ENCODE measurements at places on chromosomes 13 and 19.

GRCh38 chr19:34979819-34980640 is 16.0 kb upstream of the ZNF792 start:
- DNase-seq, result no peak

GRCh38 chr13:45224176-45224575 is 23.3 kb upstream of the KCTD4 start:
- no peak for DNase-seq

DNA sequence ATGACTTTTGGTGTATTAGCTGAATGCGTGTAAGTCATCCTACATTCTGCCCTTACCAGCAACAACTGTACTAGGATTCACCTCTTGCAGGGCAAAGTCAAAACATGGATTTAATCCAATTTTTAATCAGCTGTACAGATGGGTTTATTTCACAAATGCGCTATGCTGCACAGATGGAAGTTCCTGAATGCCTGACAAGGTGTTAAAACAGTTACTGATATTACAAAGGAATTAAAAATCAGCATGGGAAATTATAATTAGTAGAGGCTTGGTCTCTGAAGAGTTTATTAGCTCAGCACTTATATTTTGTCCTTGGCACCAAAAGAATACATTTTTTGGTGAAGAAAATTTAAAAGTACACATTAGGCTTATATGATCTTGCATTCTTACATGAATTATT is 448.9 kb downstream of the PCDH9 start:
- DNase-seq, result no peak

GRCh38 chr13:75901501-75901900 is 265.4 kb downstream of the LMO7 start:
- DNase-seq, result no peak

DNA sequence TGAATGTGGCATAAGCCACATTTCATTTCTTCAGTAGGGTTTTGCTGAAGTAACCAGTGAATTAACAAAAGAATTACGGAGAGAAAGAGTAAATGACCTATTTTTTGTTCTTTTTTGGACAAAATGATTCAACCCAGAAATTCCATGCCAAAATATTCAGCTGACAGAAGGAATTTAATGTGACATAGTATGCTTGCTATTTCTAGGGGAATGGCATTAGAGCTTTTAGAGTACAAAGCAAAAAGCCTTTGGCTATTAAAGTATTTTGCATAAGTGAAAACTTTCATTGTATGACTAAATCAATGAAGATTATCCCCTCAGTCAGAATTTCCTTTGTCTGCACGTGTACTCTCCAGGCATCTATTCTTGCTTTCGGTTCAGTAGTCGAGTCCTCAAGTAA is 465.3 kb downstream of the COG6 start:
- no peak for DNase-seq

DNA sequence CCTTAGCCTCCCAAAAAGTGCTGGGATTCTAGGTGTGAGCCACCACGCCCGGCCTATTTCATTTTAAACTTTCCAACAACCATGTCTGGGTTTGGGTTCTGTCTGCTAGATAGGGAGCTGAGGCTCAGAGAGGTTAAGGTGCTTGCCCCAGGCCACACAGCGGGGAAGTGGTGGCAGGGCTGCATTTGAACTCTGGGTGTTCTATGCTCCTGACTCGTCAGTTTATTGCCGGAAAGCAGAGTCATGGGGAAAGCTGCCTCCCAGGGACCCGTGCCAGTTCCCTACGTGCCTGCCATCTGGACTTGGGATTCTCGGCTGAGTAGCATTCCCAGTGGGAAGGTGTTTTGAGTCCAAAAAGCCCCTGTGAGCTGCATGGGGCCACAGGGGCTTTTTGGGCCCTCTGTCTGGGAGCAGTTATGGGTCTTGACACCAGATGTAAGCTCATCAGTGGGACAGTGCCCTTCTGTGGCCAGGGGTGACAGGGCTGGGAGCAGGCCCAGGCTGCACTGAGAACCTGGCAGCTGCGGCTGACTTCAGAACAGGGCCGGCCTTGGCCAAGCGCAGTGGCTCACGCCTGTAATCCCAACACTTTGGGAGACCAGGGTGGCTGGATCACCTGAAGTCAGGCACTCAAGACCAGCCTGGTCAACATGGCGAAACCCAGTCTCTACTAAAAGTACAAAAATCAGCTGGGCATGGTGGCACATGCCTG is 10.9 kb downstream of the RFX1 start:
- DNase-seq, result no peak

DNA sequence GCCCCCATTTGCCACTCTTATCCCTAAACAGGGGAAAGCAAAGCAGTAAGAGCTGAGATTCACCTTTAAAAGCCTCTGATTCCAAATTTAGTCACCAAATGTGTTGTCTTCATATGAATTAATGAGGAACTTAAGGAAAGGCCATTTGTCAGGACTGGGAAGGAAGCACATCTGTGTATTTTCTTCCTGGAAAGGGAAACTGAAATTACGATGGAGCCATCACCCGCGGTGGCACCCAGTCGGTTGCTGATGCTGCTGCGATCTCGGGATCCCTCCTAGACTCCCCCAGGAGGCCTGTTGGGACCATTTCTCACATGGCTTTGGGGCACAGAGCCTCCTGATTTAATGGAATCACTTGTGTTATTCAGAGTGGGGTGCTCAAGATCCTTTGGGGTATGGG is 7.4 kb upstream of the IL4I1 start:
- no peak for DNase-seq

GRCh38 chr13:50187352-50188029 is 172.2 kb downstream of the KCNRG start:
- DNase-seq, result no peak

GRCh38 chr13:54165581-54166215 is 1137.1 kb downstream of the OLFM4 start:
- DNase-seq, result no peak

DNA sequence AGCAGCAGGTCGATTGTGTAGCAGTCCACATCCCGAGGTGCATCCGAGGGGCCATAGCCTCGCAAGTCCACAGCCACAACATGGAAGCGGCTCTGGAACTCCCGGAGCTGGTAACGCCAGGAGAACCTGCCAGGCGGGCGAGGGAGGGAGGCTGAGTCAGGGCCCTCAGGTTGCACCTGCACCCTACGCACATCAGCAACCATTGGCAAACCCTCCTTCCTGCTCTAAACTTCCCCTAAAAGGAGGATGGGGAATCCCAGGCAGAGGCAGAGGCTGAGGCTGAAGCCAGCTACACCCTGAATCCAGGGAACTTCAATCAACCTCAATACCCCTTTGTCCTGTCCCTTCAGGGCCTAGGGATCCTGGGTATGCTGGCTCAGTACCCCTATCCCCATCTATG is 977 bp downstream of the EPHX3 start:
- no peak for DNase-seq

- peak; percentile 98 for DNase-seq
Measured at GRCh38 chr19:49987159-49987698, 26.3 kb upstream of the SIGLEC11 start.

- DNase-seq, result no peak
Measured at GRCh38 chr13:113882267-113882630, 18.4 kb upstream of the GAS6 start.

- no peak for DNase-seq
Measured at GRCh38 chr19:38920602-38921419, 8.8 kb upstream of the CCER2 start.

GRCh38 chr13:45966715-45967114 is 85.8 kb downstream of the ZC3H13 start:
- DNase-seq, result no peak

- DNase-seq, result no peak
Measured at GRCh38 chr13:74145249-74145975, 11.2 kb upstream of the KLF12 start.

DNA sequence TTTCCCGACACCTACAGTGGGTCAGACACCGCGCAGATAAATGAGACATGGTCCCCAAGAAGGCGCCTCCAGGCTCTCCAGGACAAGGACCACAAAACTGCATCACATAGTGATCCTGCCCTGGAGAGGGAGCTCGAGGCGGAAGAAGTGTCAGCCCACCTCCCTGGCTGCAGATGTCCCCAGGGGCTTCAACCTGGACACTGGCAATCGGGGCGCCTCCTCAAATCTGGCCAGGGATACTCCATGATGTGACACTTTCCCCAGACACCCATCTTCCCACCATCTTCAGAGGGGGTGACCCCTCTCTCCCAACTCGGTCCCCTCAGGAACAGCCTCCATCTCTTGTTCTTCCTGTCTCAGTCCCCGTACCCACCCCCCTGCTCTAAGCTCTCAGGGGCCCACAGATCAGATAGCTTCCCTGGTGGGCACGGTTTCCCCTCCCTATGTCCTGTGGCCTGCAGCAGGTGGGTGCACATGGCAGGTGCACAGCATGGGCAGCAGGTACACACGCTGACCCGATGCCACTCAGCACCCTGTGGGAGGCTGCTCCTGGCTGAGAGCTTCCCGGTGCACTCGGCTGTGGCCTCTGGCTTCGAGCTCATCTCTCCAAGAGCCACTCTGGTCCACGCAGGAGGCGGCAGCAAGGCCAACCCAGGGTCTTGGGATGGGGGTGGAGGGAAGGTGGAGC is 61.2 kb downstream of the PEPD start:
- no peak for DNase-seq

DNA sequence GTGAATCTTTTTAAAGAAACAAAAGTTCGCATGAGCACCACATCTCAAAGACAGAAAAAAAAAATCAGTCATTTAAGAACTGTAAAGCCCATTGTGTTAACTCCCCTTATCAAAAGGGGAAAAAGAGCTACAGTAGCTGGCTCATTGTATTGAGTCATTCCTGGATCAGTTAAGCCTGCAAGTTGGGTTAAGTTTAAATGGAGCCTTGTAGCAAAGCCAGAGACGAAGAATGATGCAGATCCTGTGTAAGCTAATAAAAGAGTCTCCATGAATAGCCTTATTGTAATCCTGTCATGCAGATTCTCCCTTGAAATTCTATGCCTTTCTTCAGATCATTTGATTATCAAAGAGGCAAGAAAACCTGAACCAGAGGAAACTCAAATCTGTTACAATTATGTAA is 83.8 kb downstream of the CRYL1 start:
- DNase-seq, result no peak

DNA sequence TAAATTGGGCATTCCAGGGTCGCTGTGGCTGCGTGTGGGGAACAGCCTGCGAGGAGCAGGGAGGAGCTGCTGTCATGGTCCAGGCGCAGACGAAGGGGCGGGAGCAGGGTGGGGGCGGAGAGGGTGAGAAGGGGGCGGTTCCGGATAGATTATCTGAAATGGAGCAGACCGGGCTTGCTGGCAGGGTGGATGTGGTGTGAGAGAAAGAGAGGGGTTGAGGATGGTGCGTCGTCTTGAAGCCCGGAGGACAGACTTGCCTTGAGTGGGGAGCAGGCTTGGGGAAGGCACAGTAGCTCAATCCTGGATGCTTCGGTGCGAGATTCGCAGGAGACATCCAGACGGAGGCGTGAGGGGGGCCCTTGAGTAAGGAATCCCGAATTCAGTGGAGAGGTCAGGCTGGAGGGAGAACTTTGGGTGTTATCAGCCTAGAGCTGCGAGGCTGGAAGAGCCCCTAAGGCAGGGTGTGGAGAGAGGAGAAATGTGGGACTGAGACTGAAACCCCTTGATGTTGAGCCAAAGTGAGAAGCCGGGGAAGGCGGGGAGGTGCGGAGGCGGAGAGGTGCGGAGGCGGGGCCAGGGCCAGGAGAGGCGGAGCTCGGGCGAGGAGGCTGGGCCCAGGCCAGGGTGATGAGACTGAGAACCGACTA is 40.6 kb downstream of the DPF1 start:
- peak; percentile 85 for DNase-seq

- DNase-seq, result no peak
Measured at GRCh38 chr13:27130979-27131623, 40.5 kb downstream of the USP12 start.

DNA sequence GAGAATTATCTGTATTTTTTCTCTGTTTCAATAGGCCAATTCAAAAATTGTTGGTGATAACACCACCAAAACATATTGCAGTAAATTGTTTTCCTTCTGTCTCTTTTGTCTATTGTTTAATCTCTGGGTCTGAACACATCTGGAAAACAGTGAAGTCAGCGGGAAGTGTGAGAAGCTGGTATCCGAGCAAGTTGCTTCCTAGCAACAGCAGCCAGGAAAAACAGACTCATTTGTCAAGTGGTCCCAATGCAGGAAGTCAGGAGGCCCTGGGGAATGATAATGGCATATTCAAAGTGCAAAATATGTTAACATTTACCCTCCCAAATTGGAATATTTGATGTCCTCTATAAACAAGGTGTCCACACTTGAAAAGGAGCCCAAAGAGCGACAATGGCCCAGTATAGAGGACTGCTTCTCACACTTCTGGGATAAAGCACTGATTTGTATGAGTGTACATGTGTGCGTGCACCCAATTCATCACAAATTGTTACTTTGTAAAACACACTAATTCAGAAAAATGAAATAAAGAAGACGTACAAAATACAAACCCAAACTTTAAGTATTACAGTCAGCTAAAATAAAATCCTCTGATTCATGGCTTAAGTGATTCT is 515.0 kb downstream of the TBC1D4 start:
- no peak for DNase-seq

Data from WTC11 (cell line).